ENCODE measurements at places on chromosomes 1 and 21. TPM values are rescaled to one million over a fixed set of nuclear protein-coding genes. Genes with fewer than 3 reads are reported as not detected.

GRCh38 chr1:160206036-160206389 is 829 bp downstream of the PEA15 start:
- DNase-seq, result peak; percentile 58
- H3K36me3 ChIP-seq, result peaks cover 4% of the 10 kb centered on the region
- H3K27ac ChIP-seq, result peak overlapping the region; percentile 96
- peak overlapping the region; percentile 91 for H3K4me3 ChIP-seq
- no peaks in the 10 kb centered on the region for H3K27me3 ChIP-seq

DNA sequence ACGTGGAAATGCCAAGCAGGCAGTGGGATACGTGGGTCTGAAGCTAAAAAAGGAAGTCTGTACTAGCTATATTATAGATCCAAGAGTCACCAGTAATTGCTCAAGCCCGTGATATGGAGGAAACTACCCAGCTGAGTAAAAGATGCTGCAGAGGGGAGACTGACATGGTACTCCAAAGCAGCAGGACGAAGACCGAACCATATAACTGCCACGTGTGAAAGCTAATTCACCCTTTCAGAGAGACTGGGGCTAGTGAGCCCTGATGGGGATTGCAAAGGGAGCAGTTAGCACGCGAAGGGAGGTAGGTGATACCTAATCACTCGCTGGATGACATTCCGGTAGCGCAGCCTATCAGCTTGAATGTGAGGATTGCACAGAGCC is 316 bp downstream of the AP4B1 start:
- no peaks in the 10 kb centered on the region for H3K27me3 ChIP-seq
- peaks cover 13% of the 10 kb centered on the region for H3K36me3 ChIP-seq
- H3K4me3 ChIP-seq, result peak overlapping the region; percentile 71
- no peak for DNase-seq

- no peaks in the 10 kb centered on the region for H3K36me3 ChIP-seq
- H3K4me3 ChIP-seq, result no peak overlapping the region
- no peak overlapping the region for H3K27ac ChIP-seq
- H3K4me1 ChIP-seq, result peaks cover 6% of the 10 kb centered on the region
- peak; percentile 39 for DNase-seq
- no peaks in the 10 kb centered on the region for H3K27me3 ChIP-seq
These were observed 12.0 kb downstream of the VAV3 start for GRCh38 chr1:107952989-107953388.

DNA sequence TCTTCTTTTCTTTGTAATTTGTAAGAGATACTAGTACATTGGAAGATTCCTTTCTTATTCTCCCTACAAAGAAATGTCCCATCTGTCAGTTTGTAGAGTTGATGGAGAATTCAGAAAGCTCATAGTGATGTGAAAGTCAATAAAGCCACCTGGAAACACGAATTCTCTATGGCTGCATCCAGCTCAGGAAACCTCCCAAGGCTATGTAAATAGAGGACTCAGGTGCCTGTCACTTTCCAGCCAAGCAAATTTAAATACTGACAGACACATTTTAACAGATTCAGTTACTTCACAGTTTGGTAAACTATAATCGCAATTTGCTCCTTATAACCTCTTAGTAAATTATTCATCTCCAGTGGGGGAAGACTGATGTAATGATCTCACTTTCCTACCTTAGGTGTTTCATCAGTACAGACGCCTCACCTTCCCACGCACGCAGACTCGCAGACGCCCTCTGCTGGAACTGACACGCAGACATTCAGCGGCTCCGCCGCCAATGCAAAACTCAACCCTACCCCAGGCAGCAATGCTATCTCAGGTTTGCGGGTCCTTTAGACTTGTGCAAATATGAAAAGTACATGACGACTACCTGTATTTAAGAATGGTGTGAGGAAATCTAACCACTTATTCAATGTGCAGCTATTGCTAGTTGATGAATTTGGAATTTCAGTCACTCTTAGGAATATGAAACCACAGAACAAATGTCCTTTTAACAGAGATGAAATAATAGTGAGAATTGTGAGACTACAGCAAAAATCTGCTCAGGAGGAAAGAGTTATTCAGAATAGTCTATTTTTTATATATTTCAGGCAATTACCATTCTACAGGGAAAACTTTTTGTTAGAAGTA is 60.6 kb downstream of the PTPRC start:
- H3K27me3 ChIP-seq, result no peaks in the 10 kb centered on the region
- H3K4me3 ChIP-seq, result no peak overlapping the region
- peaks cover 4% of the 10 kb centered on the region for H3K36me3 ChIP-seq
- peak; percentile 79 for DNase-seq
- H3K4me1 ChIP-seq, result peaks cover 4% of the 10 kb centered on the region
- H3K27ac ChIP-seq, result no peak overlapping the region

DNA sequence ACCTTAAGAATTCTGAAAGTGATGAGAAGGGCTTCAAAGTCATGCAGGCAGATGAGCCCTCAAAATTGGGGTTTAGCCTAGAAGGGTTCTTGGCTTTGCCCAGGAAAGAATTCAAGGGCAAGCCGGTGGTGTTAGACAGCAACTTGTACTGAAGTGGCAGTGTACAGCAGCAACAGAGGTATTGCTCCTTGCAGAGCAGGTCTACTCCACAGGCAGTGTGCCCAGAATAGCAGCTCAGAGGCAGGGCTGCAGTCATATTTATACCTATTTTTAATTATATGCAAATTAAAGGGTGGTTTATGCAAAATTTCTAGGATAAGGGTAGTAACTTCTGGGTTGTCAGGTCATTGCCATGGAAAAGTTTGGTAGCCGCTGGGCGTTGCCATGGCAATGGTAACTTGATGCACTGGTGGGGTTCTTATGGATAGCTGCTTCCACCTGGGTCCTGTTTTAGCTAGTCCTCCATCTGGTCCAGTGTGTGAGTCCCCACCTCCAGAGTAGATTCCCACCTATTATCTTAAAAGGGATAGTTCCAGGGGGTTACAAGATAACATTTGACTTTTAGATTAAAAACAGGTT is 57.9 kb upstream of the CR2 start:
- no peaks in the 10 kb centered on the region for H3K27me3 ChIP-seq
- no peaks in the 10 kb centered on the region for H3K36me3 ChIP-seq
- no peaks in the 10 kb centered on the region for H3K4me1 ChIP-seq
- H3K27ac ChIP-seq, result no peak overlapping the region
- no peak for DNase-seq
- H3K4me3 ChIP-seq, result no peak overlapping the region

DNA sequence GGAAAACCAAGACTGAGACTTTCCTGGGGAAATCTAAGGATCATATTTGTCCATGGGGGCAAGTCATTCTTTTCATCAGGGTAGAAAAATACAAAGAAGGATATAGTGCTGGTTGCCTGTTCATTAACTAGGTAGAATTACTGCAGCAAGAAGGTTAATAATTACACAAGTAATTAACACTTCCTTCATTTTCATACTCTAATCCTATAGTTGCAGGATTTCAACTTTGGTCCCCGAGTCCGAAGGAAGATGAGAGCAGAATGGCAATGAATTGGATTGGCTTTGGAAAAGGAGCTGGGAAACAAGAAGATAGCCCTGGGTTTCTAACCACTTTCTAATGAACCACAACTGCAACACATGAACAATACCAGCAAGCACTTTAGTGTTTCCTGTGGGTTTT is 199.2 kb upstream of the ESRRG start:
- DNase-seq, result no peak
- no peak overlapping the region for H3K27ac ChIP-seq
- no peaks in the 10 kb centered on the region for H3K27me3 ChIP-seq
- no peaks in the 10 kb centered on the region for H3K36me3 ChIP-seq
- H3K4me1 ChIP-seq, result no peaks in the 10 kb centered on the region

GRCh38 chr1:25872713-25873112 is 2.8 kb downstream of the PAQR7 start:
- H3K4me1 ChIP-seq, result peaks cover 27% of the 10 kb centered on the region
- no peak for DNase-seq
- no peak overlapping the region for H3K4me3 ChIP-seq
- no peaks in the 10 kb centered on the region for H3K27me3 ChIP-seq

DNA sequence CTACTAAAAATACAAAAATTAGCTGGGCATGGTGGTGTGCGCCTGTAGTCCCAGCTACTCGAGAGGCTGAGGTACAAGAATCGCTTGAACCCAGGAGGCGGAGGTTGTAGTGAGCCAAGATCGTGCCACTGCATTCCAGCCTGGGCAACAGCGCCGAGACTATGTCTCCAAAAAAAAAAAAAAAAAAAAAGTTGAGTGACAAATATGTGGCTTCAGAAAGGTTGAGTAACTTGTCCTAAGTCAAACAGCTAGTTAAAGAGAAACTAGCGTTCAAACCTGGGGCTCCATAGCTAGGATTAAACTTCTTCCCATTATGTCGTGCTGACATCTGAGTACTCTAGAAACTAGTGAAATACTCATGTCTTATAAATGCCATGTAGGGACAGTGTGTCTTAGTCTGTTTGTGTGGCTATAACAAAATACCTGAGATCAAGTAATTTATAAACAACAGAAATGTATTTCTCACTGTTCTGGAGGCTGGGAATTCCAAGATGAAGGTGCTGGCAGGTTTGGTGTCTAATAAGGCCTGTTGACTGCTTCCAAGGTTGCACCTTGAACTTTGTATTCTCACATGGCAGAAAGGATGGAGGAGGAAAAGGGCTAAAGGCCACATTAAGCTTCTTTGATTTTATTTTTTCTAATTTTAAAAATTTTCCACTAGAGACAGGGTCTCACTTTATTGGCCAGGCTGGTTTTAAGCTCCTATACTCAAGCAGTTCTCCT is 12.0 kb downstream of the AK4 start:
- no peak overlapping the region for H3K4me3 ChIP-seq
- no peak for DNase-seq
- no peaks in the 10 kb centered on the region for H3K27me3 ChIP-seq
- no peaks in the 10 kb centered on the region for H3K36me3 ChIP-seq
- H3K27ac ChIP-seq, result no peak overlapping the region

GRCh38 chr1:239184561-239185244 is 201.7 kb upstream of the CHRM3 start:
- DNase-seq, result no peak
- H3K27me3 ChIP-seq, result no peaks in the 10 kb centered on the region
- no peak overlapping the region for H3K27ac ChIP-seq

- peak overlapping the region; percentile 92 for H3K27ac ChIP-seq
- H3K4me3 ChIP-seq, result no peak overlapping the region
- no peaks in the 10 kb centered on the region for H3K36me3 ChIP-seq
- DNase-seq, result peak; percentile 32
- H3K27me3 ChIP-seq, result no peaks in the 10 kb centered on the region
These were observed 103.8 kb upstream of the ARHGEF16 start for GRCh38 chr1:3350506-3351261.

- no peak for DNase-seq
- no peak overlapping the region for H3K27ac ChIP-seq
- no peaks in the 10 kb centered on the region for H3K4me1 ChIP-seq
- no peaks in the 10 kb centered on the region for H3K36me3 ChIP-seq
- no peaks in the 10 kb centered on the region for H3K27me3 ChIP-seq
- H3K4me3 ChIP-seq, result no peak overlapping the region
These were observed 378.5 kb downstream of the SMYD3 start for GRCh38 chr1:246128494-246129069.

GRCh38 chr21:42538479-42539275 is 25.0 kb downstream of the SLC37A1 start:
- H3K36me3 ChIP-seq, result no peaks in the 10 kb centered on the region
- peak overlapping the region; percentile 37 for H3K27ac ChIP-seq
- no peak overlapping the region for H3K4me3 ChIP-seq
- no peak for DNase-seq
- H3K4me1 ChIP-seq, result peaks cover under 1% of the 10 kb centered on the region
- H3K27me3 ChIP-seq, result no peaks in the 10 kb centered on the region

DNA sequence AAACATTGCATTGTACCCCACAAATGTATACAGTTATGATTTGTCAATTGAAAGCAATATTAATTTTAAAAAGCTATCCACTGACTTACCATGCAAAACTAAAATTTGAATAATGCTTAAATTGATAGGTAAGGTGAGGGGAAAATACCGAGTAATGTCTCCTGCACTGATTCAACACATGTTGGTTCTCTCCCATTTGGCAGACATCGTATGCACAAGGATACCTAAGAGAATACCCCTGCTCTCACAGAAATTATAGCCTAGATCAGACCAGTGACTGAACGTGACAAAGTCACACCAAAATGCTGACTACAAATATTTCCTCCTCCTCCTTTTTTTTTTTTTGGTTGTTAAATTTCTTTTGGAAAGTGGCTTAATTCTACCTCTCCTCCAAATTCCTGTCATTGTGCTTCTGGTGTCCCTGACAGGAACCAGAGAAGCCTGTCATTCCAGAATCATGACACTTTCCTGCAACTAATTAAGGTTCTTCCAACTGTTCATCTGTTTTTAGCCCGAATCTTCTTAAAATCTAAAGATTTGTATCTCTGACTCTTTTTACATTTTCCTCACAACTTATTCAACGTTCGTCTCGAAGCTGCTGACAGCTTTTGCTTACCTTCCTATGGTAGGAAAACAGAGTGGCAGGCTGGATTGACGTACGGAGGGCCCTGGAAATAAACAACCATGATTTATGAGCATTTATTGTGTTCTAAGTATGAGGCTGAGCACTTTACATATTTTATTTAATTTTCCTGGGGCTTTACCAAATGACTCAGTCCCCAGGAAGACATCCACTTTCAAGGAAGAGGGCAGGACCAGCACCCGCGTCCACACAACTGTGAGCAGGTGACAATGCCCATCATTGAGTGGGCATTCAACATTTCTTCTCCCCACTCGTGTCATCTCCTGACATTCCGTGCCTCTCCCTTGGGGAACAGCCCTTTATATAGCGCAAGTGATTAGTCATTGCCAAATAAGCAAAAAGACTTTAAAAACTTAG is 57.9 kb upstream of the KCNE2 start:
- H3K4me3 ChIP-seq, result no peak overlapping the region
- no peaks in the 10 kb centered on the region for H3K27me3 ChIP-seq
- peak; percentile 15 for DNase-seq
- H3K27ac ChIP-seq, result peak overlapping the region; percentile 11

- H3K4me1 ChIP-seq, result peaks cover 11% of the 10 kb centered on the region
- no peak overlapping the region for H3K27ac ChIP-seq
- H3K36me3 ChIP-seq, result no peaks in the 10 kb centered on the region
- peak overlapping the region; percentile 86 for H3K4me3 ChIP-seq
- no peaks in the 10 kb centered on the region for H3K27me3 ChIP-seq
These were observed 663 bp downstream of the ATP13A2 start for GRCh38 chr1:17011092-17011438.

SRRM1 gene
- 92.4 TPM for total RNA-seq

SUCO gene
- total RNA-seq, result 86.8 TPM

TIAM1 gene
- total RNA-seq, result 15.3 TPM

MX2 gene
- 12.8 TPM for total RNA-seq

ABCA4 gene
- 1.0 TPM for total RNA-seq

RNU1-4 gene
- total RNA-seq, result under 0.01 TPM

PUSL1 gene
- total RNA-seq, result 11.3 TPM

Data from lung (tissue), 17 donors.